ENCODE measurements at places on chromosomes 3 and 15. TPM values are rescaled to one million over a fixed set of nuclear protein-coding genes. Genes with fewer than 3 reads are reported as not detected.

The AMT gene
- 3.5 TPM for total RNA-seq

The CDC25A gene
- 19.6 TPM for total RNA-seq

The MCTP2 gene
- 48.7 TPM for total RNA-seq

The CIDEC gene
- total RNA-seq = not detected

The DBR1 gene
- 19.4 TPM for total RNA-seq

The PRRT3 gene
- 6.1 TPM for total RNA-seq

The ARGFX gene
- not detected for total RNA-seq

The LRRC15 gene
- not detected for total RNA-seq

The FOXL2 gene
- total RNA-seq = not detected

Data from activated CD4-positive, alpha-beta memory T cell treated with anti-CD3 and anti-CD28 coated beads, Interleukin-2, amount 10 ng/mL, durations not matched to agents 7 days and 5 days (primary cell).